Right atrium auricular region (tissue), 2 donors: ENCODE measurements at places on chromosomes 12 and 14.

DNA sequence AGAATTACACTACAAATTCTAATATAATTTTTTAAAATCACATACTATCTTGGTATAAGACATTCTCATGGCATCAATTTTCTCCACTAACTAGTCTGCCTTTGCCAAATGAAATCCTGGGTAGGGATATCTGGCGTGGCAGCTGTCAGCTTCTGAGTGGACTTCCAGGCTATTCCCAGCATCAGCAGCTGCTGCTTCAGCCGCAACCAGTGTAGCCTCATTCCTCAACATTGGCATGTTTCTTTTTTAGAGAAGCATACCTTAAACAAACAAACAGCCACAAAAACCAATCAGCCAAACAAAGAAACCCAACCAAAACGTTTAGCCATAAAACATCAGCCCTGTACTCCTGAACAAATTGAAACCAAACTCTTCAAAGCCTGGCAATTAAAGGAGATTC, 235.8 kb downstream of the SSPN start:
- H3K4me3 ChIP-seq, result no peak overlapping the region
- no peak for DNase-seq

GRCh38 chr14:68809524-68809923, 16.7 kb upstream of the ZFP36L1 start:
- no peaks in the 10 kb centered on the region for H3K4me1 ChIP-seq
- no peak overlapping the region for H3K4me3 ChIP-seq
- no peaks in the 10 kb centered on the region for H3K36me3 ChIP-seq

- no peak for DNase-seq
- no peaks in the 10 kb centered on the region for H3K36me3 ChIP-seq
- no peaks in the 10 kb centered on the region for H3K4me1 ChIP-seq
- no peaks in the 10 kb centered on the region for H3K27me3 ChIP-seq
These were observed 1.9 kb upstream of the KRT18 start for GRCh38 chr12:52946797-52947547.

- no peak overlapping the region for H3K27ac ChIP-seq
- no peaks in the 10 kb centered on the region for H3K4me1 ChIP-seq
- no peaks in the 10 kb centered on the region for H3K36me3 ChIP-seq
- H3K4me3 ChIP-seq, result no peak overlapping the region
- H3K27me3 ChIP-seq, result no peaks in the 10 kb centered on the region
These were observed 2.4 kb upstream of the OR4K5 start for GRCh38 chr14:19917955-19918518.

DNA sequence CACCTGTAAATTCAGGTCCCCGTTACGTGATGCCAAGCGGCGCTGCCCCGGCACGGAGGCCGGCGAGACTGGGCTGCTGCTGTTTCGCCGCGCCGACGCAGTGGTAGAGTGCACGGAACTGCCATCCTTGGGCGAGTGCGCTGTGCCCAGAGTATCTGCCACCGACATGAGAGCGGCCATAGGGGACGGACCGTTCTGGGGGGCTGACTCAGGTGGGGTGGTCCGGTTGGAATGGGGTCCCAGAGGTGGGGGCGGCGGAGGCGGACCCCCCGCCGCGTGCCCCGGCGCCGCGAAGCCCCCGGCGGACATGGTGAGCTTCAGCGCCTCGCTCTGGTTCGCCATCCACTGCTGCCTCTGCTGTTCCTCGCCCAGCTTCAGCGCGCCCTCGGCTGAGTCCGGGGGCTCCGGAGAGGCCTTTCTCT, 2.8 kb downstream of the IRF2BPL start:
- no peaks in the 10 kb centered on the region for H3K4me1 ChIP-seq
- DNase-seq, result no peak
- H3K27ac ChIP-seq, result peak overlapping the region; percentile 100
- H3K27me3 ChIP-seq, result no peaks in the 10 kb centered on the region
- H3K36me3 ChIP-seq, result peaks cover 15% of the 10 kb centered on the region
- peak overlapping the region; percentile 67 for H3K4me3 ChIP-seq

DNA sequence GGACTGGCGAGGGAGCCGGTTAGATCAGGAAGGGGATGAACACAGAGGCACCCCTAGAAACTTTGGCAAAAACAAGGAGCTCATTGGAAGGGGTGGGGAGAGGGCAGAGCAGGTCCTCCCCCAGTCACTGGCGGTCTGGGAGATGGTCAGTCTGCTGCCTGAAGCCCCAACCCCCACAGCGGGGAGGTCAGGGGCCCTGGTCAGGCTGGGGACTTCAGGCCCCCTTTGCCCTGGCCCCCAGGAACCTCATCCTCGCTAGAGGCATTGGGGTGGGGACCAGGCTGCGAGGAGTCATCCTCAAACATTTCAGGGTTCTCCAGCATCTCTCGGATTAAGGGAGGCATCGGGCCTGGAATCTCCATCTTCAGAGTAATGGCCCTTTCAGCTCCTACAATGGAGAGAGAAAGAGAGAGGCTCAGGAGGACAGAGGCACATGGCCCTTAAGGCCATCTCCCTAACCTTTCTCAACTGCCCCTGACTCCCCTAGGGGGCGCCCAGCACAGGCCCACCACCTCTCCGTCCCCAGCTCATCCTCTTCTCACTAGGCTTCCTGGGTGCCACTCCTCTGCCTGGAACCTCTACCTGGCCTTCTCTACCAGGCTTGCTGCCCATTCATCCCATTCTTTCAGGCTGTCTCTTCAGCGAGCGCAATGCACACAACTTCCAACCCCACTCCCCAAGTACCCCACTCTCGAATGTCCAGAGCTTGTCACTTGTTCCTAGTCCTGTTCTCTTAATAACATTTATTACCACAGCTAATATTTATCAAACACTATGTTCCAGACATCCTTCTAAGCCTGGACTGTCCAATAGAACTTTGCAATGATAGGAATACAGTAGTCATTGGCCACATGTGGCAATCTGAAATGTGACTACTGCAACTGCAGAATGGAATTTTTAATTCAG, 4.7 kb upstream of the ITGB7 start:
- peaks cover 34% of the 10 kb centered on the region for H3K36me3 ChIP-seq
- no peaks in the 10 kb centered on the region for H3K27me3 ChIP-seq
- H3K27ac ChIP-seq, result no peak overlapping the region
- no peak for DNase-seq
- H3K4me3 ChIP-seq, result no peak overlapping the region
- H3K4me1 ChIP-seq, result peaks cover 46% of the 10 kb centered on the region

- no peak for DNase-seq
- no peak within 1 kb of the TSS for H3K27ac ChIP-seq
- no peaks in the 10 kb centered on the region for H3K36me3 ChIP-seq
- H3K4me3 ChIP-seq, result peak within 1 kb of the TSS; percentile 16
- H3K27me3 ChIP-seq, result no peaks in the 10 kb centered on the region
These were observed at the start of gene C12orf56 for GRCh38 chr12:64390275-64390851. TSS of gene C12orf56 (minus strand) at chr12:64390758. CDS start at chr12:64390565, 193 bp downstream.

DNA sequence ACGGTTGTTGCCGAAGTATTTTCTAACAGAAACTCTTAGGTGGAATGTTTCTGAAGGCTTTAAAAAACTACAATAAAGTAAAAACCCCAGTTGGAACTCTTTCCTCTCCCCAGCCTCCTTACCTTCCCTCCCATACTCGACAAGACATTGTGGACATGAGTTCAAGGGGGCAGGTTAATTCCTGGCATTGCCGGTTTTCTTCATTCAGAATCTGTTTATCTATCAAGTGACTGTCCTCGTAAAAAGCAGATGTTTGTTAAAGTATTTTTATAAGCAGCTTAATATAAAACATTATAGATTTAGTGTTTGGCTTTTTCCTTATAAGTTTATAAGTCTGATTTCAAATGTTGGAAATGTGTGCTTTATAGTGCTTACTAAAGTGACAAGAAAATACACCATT, 30.7 kb downstream of the PARP11 start:
- no peak for DNase-seq
- peaks cover 10% of the 10 kb centered on the region for H3K4me1 ChIP-seq
- no peaks in the 10 kb centered on the region for H3K36me3 ChIP-seq
- H3K27ac ChIP-seq, result no peak overlapping the region
- no peak overlapping the region for H3K4me3 ChIP-seq

- H3K27me3 ChIP-seq, result no peaks in the 10 kb centered on the region
- no peak for DNase-seq
- H3K36me3 ChIP-seq, result no peaks in the 10 kb centered on the region
- no peaks in the 10 kb centered on the region for H3K4me1 ChIP-seq
- no peak overlapping the region for H3K27ac ChIP-seq
These were observed 102.6 kb downstream of the RIN3 start for GRCh38 chr14:92616178-92616577.

DNA sequence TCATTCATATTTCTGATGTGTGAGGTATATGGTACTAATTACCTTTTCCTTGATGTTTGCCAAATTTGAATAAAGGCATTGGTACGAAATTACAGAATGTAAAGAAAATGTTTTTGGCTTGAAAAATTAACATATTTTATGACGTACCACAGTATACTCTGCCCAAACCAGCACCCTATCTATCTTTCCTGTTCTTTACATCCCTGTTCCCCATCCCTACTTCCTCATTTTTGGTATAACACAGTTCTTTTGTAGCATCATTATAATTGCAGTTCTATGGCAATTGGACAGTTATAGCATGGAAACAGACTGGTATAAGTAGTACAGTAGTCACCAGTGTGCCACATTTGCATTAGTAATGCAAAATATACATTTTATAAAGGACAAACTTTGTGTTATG, 7.0 kb upstream of the CCT2 start:
- no peak for DNase-seq
- H3K4me1 ChIP-seq, result no peaks in the 10 kb centered on the region
- H3K27ac ChIP-seq, result no peak overlapping the region
- H3K36me3 ChIP-seq, result peaks cover 21% of the 10 kb centered on the region
- no peaks in the 10 kb centered on the region for H3K27me3 ChIP-seq

GRCh38 chr12:40672741-40673271, 19.4 kb upstream of the CNTN1 start:
- no peak overlapping the region for H3K27ac ChIP-seq
- no peaks in the 10 kb centered on the region for H3K27me3 ChIP-seq
- DNase-seq, result no peak
- H3K4me3 ChIP-seq, result no peak overlapping the region
- H3K4me1 ChIP-seq, result no peaks in the 10 kb centered on the region

- H3K36me3 ChIP-seq, result no peaks in the 10 kb centered on the region
- no peaks in the 10 kb centered on the region for H3K27me3 ChIP-seq
- H3K4me1 ChIP-seq, result no peaks in the 10 kb centered on the region
- no peak overlapping the region for H3K4me3 ChIP-seq
- no peak for DNase-seq
These were observed 105.9 kb upstream of the LHX5 start for GRCh38 chr12:113577464-113578129.

DNA sequence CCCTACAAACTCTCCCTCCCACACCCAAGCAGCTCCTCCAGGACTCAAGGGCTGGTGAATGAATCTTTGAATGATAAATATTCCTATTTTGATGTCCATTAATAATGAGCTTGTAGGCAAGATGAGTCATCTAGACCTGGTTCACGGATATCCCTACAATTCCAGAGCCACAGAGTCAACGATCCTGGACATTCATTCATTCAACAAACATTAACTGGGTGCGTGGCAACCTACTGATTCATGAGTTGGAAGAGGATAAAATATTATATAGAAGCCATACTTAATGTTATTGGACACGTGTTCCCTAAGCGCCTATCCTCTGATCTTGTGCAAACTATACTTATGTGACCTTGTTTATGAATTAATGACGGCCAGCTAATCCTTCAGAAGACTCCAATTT, 420 bp upstream of the OTUB2 start:
- no peaks in the 10 kb centered on the region for H3K27me3 ChIP-seq
- no peak for DNase-seq
- no peak overlapping the region for H3K27ac ChIP-seq
- H3K4me3 ChIP-seq, result peak overlapping the region; percentile 72
- peaks cover 9% of the 10 kb centered on the region for H3K4me1 ChIP-seq

DNA sequence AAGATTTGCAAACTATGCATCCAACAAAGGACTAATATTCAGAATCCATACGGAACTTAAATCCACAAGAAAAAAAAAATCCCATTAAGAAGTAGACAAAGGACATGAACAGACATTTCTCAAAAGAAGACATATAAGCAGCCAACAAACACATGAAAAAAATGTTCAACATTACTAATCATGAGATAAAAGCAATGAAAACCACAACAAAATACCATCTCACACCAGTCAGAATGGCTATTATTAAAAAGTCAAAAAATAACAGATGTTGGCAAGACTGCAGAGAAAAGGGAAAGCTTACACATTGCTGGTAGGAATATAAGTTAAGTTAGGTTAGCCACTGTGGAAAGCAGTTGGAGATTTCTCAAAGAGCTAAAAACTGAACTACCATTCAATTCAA, 16.2 kb downstream of the CDK17 start:
- H3K27me3 ChIP-seq, result no peaks in the 10 kb centered on the region
- H3K4me1 ChIP-seq, result peaks cover 21% of the 10 kb centered on the region
- no peak overlapping the region for H3K4me3 ChIP-seq
- H3K27ac ChIP-seq, result no peak overlapping the region
- DNase-seq, result no peak

DNA sequence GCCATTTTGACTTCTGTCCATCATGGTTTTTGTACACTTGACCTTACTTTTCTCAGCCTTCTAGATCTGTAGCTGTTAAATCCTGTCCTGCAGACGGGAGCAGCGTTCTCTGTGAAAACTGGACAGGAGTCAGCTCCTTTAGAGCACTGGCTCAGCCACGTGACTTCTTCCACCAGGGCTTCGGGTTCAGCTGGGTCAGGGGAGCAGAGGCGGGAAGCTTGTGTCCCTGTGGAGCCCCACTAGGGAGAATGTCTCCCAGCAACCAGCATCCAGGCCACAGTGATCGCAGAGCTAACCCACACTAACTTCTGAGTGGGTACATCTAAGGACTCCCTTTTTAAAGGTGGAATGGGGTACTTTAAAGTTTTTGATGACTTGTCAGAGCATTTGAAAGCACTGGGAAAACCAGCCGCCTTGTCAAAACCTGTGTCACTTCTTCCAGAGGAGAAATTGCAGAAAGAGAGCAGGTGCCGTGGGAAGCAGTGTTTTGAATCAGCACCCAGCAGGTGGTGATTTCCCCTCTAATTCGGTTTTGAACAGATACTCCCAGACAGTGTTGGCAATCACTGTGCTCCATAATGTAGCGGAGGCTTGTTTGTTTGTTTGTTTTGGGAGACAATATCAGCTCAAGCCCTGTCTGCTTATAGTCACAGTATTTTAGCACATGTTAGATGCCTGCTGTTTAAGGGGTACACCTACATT, 17.9 kb downstream of the DERA start:
- H3K27me3 ChIP-seq, result no peaks in the 10 kb centered on the region
- H3K27ac ChIP-seq, result no peak overlapping the region
- H3K4me3 ChIP-seq, result no peak overlapping the region
- peaks cover 14% of the 10 kb centered on the region for H3K4me1 ChIP-seq
- no peaks in the 10 kb centered on the region for H3K36me3 ChIP-seq

- no peak overlapping the region for H3K4me3 ChIP-seq
- H3K27ac ChIP-seq, result no peak overlapping the region
- no peak for DNase-seq
- no peaks in the 10 kb centered on the region for H3K36me3 ChIP-seq
- H3K4me1 ChIP-seq, result peaks cover 21% of the 10 kb centered on the region
These were observed 10.8 kb upstream of the DUSP6 start for GRCh38 chr12:89363084-89363483.
